T-cell (primary cell): ENCODE measurements at places on chromosomes 6 and 20.

GRCh38 chr6:118252474-118252873 lies 295.6 kb upstream of the PLN start:
- no peak overlapping the region for H3K27ac ChIP-seq
- no peaks in the 10 kb centered on the region for H3K4me1 ChIP-seq
- H3K36me3 ChIP-seq, result no peaks in the 10 kb centered on the region
- H3K4me3 ChIP-seq, result no peak overlapping the region
- no peaks in the 10 kb centered on the region for H3K27me3 ChIP-seq

GRCh38 chr6:32195902-32196681 lies 3.6 kb upstream of the GPSM3 start:
- peak overlapping the region; percentile 98 for H3K27ac ChIP-seq
- no peak for DNase-seq
- H3K4me1 ChIP-seq, result peaks cover 47% of the 10 kb centered on the region
- H3K27me3 ChIP-seq, result no peaks in the 10 kb centered on the region
- peak overlapping the region; percentile 87 for H3K4me3 ChIP-seq

DNA sequence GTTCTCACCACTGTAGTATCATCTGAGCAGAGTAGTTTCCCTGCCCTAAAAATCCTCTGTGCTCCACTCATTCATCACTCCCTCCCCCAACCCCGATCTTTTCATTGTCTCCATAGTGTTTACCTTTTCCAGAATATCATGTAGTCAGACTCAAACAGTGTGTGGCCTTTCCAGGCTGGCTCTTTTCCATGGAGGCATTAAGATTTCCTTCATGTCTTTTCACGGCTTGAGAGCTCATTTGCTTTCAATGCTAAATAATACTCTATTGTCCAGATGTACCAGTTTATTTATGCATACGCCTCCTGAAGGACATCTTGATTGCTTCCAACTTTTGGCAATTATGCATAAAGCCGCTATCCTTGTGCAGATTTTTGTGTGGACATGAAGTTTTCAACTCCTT lies 235.8 kb downstream of the PHACTR1 start:
- no peaks in the 10 kb centered on the region for H3K36me3 ChIP-seq
- no peak for DNase-seq
- no peak overlapping the region for H3K27ac ChIP-seq
- peaks cover 7% of the 10 kb centered on the region for H3K4me1 ChIP-seq
- no peaks in the 10 kb centered on the region for H3K27me3 ChIP-seq

GRCh38 chr20:21241406-21241805 lies 61.7 kb upstream of the XRN2 start:
- H3K36me3 ChIP-seq, result peaks cover 24% of the 10 kb centered on the region
- H3K4me3 ChIP-seq, result no peak overlapping the region
- H3K27me3 ChIP-seq, result no peaks in the 10 kb centered on the region
- H3K4me1 ChIP-seq, result no peaks in the 10 kb centered on the region
- no peak overlapping the region for H3K27ac ChIP-seq

- peaks cover 3% of the 10 kb centered on the region for H3K27me3 ChIP-seq
- H3K27ac ChIP-seq, result peak overlapping the region; percentile 75
- DNase-seq, result peak; percentile 49
- peaks cover 19% of the 10 kb centered on the region for H3K36me3 ChIP-seq
- H3K4me3 ChIP-seq, result peak overlapping the region; percentile 72
These were observed 1.1 kb upstream of the MRGBP start for GRCh38 chr20:62795023-62795761.

DNA sequence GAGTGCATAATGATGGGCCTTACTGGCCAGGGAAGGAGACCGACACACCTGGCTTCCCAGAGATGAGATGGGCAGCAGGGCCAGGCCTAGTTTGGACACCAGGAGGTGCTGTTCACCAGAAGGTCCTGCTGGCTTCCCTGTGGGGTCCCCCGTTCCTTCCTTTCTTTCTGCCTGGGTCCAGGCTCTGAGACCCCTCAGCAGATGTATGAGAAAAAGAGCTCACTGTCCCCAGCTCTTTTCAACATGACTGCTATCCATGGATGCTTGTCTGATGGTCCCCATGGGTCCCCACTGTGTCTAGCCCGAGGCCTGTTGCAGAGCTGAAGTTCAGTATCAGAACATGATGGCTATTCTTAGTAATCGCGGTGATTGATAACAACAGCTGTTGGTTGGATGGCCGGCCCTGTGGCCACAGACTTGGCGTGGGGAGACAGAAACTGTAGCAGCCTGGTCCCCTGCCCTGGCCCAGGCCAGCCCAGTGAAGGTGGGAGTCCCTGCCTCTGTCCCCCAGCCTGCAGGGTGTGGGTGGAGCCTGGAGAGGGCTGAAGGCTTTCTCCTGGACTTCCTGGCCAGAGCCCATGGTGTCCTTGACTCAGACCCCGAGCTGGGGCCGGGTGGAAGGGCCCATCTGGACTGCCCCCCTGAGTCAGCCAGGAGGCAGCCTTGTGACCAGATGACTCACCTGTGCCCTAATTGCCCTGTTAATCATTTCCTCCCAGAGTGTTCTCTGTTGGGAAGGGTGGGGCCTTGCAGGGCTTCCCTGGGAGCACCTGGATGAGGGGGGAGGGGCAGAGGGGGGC lies 9.9 kb upstream of the BAK1 start:
- no peaks in the 10 kb centered on the region for H3K27me3 ChIP-seq
- H3K4me1 ChIP-seq, result peaks cover 15% of the 10 kb centered on the region
- H3K36me3 ChIP-seq, result no peaks in the 10 kb centered on the region
- no peak for DNase-seq
- no peak overlapping the region for H3K4me3 ChIP-seq

DNA sequence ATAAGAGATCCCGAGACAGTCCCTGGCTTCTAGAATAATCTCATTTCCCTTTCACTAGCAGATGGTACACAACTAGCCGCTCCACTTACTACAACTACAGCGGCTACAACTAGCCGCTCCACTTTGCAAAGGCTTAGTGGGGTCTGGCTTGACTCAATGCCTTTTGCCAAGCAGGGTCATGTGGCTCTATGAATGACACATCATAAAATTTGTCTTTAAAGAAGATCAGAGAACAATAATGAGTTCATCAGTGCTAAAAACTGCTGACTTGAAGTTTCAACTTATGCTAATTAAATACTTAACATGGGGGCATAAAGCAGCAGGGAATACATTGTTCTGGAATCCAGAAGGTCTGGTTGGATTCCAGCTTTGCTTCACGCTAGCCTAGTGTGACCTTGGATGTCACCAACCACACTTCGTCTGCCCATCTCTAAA lies 2.0 kb upstream of the MICAL1 start:
- H3K4me1 ChIP-seq, result peaks cover 56% of the 10 kb centered on the region
- no peak overlapping the region for H3K4me3 ChIP-seq

GRCh38 chr20:25223179-25223661 lies 24.7 kb upstream of the PYGB start:
- H3K36me3 ChIP-seq, result peaks cover 16% of the 10 kb centered on the region
- H3K27ac ChIP-seq, result no peak overlapping the region
- no peak for DNase-seq
- H3K4me1 ChIP-seq, result no peaks in the 10 kb centered on the region
- H3K27me3 ChIP-seq, result no peaks in the 10 kb centered on the region
